Ammon's horn (tissue), 1 donor: ENCODE measurements at places on chromosomes 4 and X.
A peak's percentile ranks its signal among the peaks of the same experiment; 100 is the strongest.

DNA sequence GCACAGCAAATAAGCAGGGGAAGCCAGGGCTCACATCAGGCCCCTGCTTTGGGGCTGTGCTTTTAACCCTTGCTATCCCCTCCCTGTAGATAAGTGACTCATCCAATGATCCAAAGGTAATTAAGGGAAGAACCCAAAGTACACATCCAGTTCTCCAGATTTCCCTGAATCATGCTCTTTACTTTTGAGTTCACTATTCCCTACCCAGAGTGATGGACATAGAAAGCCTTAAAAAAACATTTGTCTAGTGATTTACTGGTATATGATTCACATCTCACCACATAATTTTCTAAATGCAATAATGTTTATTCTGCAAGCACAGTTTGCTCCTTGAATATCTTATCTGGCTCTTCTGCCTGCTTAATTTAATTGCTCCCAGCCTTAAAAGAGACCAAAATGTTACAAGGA, 136.2 kb downstream of the PPP3CA start:
- DNase-seq = no peak

GRCh38 chr4:183098019-183098722, 886 bp upstream of the WWC2 start:
- peak; percentile 8 for DNase-seq

DNA sequence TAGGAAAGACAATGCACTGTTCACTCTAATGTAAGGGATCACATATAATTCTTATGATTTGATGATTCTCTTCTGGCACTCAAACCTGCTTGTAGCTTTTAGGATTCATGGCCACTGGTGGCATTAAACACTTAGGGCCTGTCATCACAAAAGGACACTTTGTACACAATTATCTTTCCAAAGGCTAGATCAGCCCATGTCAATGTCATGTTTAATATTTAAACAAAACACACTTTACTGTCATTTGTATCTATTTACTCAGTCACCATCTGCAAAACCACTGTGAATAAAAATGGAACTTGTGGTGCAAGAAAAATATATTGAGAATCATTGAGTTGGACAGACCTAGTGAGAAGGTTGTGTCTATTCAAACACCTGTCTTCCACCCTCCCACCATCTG, 83.6 kb upstream of the TTC29 start:
- DNase-seq = no peak

DNA sequence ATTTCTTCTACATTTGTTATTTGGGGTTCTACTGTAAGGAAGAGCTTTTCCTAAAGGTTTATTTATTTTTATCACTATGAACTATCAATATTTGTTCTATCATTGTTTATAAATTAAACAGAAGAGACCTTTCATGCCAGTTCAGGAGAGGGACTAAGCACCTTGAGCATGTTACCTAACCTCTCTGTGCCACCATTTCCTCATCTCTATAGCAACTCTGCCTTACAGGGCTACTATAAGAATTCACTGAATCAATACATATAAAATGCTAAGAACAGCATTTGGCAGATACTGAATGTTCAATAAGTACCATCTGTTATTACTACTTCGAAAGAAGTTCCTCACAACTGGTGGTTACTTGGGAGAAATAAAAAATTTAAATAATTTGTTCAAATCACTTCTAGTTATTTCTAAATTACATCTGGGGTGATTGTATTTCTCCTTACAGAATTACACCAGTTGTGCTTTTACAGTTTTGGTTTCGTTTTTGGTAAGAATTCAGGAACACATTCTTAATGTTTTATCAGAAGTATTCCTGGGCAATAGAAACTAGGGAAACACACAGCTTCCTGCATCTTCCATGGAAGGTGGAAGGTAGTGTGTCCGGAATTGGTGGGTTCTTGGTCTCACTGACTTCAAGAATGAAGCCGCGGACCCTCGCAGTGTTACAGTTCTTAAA, 32.9 kb downstream of the EREG start:
- no peak for DNase-seq

- no peak for DNase-seq
Observed at GRCh38 chr4:139609647-139610046, 53.6 kb upstream of the SETD7 start.

DNA sequence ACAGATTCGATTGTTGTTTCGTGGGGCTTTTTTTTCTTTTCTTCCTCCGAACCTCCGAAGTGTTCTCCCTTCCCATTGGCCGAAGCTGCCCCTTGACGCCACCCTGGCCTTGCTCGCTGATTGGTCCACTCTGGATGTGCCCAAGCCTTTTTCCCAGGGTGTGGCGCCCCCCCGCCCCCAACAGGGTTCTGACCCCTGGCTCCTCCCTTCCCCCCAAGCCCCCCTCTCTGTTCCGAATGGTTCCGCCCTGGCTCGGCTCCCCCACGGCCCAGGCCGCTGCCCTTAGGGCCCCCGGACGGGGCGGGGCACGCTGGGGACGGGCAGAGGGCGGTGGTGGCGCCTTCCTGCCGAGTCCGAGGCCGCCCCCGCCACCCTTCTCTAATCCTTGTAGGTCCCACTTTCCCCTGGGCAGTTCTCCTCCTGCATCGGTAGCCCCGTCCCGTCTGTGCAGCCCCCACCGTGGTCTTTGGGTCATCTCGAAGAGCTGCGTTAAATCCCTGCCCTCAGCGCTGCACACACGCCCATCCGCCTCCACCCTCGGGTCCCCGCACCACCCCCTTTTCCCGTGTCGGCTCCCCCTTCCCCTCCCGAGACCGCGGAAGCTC, 25.5 kb downstream of the UTP14A start:
- DNase-seq = peak; percentile 94

- DNase-seq = peak; percentile 28
Observed at GRCh38 chr4:7367406-7367805, 67.3 kb downstream of the PSAPL1 start.

- DNase-seq = no peak
Observed at GRCh38 chr4:16659079-16659478, 239.4 kb downstream of the LDB2 start.

DNA sequence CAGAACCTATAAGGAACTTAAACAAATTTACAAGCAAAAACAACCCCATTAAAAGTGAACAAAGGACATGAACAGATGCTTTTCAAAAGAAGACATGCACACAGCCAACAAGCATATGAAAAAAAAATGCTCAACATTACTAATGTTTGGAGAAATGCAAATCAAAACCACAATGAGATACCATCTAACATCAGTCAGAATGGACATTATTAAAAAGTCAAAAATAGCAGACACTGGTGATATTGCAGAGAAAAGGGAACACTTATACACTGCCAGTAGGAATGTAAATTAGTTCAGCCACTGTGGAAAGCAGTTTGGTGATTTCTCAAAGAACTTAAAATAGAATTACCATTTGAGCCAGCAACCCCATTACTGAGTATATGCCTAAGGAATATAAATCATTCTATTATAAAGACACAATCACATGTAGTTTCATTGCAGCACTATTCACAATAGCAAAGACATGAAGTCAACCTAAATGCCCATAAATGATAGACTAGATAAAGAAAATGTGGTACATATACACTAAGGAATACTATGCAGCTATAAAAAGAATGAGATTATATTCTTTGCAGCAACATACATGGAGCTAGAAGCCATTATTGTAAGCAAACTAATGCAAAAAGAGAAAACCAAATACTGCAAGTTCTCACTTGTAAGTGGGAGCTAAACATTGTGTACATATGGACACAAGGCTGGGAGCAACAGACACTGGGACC, 1509.4 kb downstream of the TECRL start:
- no peak for DNase-seq

GRCh38 chrX:101091817-101092216, 6.2 kb upstream of the CENPI start:
- DNase-seq = no peak

GRCh38 chr4:122963216-122963615, 40.8 kb upstream of the NUDT6 start:
- no peak for DNase-seq

DNA sequence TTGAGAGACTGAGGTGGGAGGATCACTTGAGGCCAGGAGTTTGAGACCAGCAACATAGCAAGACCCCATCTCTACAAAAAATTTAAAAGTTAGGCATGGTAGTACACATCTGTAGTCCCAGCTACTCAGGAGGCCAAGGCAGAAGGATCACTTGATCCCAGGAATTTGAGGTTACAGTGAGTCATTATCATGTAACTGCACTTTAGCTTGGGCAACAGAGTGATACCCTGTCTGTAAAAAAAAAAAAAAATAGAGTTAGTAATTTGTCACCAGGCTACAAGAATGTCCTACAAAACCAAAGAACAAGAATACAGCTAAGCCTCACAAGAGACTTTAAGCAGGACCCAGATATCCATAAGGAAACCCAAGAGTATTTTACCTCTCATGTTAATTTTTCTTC, 27.0 kb upstream of the RAB28 start:
- no peak for DNase-seq

- no peak for DNase-seq
Observed at GRCh38 chrX:139542652-139543051, 12.1 kb downstream of the F9 start.

- DNase-seq = no peak
Observed at GRCh38 chrX:115592997-115593734, 32.2 kb downstream of the PLS3 start.

- DNase-seq = no peak
Observed at GRCh38 chrX:153516073-153516472, 1.4 kb upstream of the ATP2B3 start.

- DNase-seq = peak; percentile 73
Observed at GRCh38 chr4:25814301-25815136, 48.3 kb downstream of the SEL1L3 start.

DNA sequence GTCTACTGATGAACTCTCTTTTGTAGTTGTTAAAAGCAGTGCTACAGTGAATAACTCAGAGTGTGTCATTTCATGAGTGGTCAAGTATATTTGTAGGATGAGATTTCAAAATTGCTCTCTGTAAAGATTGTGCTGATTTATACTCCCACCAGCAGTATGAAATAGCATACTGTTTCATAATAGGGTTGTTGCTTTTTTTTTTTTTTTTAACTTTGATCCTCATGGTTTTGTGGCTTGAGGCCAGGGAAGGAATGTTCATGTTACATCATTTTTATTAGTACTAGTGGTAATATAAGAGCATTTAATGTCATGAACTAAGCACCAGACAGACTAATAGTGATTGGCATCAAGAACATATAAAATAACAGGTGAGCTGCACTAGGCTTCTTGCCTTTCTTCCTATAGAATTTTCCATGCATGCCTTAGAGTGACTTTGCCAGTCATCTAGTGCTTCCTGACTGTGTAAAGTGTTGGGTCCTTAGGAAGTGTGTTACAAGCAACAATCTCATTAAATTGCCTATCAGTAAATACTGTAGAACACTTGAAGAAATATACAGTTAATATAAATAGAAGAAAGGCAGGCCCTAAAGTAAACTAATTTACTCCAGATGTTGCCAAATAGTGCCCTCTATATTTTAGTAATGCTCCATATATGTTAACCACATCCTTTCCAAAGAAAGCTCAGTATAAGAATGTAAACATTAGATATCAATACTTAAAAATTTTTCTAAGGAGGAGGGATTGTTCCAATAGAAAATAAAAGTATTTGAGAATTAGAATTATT, 38.6 kb upstream of the MSMO1 start:
- DNase-seq = no peak

DNA sequence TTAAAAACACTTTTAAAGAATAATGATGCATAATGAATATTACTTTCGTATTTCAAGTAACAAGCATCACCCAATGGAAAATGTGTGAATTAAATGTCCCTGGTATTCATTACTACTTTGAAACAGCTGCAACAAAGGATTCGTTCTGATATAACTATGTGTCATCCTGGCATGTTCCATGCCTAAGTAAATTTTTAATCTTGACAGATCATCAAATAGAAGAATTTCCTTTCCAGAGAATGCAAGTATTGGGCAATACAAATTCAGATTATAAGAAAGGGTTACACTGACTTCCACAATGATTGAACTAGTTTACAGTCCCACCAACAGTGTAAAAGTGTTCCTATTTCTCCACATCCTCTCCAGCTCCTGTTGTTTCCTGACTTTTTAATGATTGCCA, 105.3 kb downstream of the SPCS3 start:
- no peak for DNase-seq

DNA sequence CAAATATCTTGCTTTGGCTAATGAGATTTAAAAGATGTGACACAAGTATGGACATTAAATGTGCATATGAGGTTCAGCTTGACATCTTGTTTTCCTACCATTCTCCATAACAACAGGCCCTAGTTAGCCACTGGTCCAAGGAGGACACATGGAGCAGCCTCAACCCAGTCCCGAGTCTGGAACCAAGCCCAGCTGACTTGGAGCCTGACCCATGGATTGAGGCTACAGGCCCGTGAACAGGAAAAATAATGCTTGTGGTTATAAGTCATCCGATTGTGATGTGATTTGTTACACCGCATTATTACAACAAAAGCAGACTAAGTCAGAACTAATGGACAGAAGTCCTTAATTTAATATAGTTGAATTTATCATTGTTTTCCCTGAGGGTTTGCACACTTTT, 123.2 kb upstream of the BANK1 start:
- no peak for DNase-seq

DNA sequence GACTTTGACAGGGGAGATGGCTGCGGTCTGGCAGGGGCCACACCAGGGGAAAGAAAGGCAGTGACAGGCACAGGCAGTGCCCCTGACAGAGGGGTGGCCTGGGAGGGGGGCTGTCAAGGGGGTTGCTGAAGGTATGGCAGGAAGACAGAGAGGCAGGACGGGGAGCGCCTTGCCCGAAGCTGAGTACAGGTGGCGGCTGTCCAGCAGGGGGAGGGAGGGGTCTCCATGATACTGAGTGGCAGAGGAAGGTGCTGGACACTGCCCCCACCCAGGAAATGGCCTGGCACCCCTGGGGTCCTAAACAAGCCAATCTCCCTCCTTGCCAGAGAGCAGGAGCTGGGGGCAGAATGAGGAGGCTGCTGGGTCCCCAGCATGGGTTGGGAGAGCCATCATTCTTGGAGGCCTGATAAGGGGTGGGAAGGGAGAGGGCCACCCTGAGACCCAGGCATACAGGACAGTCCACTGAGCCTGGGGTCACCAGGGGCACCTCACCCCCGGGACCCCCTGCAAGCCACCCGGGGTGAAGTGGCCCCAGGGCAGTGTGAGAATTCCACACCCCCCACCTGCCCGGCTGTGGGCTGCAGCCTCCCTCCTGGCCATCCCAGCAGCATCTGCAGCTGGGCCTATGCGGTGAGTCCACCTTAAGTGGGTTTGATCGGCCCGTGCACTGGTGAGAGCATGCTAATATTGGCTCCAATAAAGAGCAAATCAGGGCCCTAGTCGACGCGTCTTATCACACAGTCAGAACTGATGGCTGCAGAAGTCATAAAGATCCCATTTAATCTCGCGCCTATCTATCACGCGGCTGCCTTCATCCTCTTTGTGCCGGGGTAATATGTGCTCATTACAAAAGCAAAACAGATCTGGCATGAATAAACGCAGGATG, 108.5 kb downstream of the FAM53A start:
- no peak for DNase-seq

- DNase-seq = peak; percentile 70
Observed at GRCh38 chr4:94995684-94996394, 238.1 kb downstream of the BMPR1B start.
